ENCODE measurements at places on chromosomes 11 and 22.

DNA sequence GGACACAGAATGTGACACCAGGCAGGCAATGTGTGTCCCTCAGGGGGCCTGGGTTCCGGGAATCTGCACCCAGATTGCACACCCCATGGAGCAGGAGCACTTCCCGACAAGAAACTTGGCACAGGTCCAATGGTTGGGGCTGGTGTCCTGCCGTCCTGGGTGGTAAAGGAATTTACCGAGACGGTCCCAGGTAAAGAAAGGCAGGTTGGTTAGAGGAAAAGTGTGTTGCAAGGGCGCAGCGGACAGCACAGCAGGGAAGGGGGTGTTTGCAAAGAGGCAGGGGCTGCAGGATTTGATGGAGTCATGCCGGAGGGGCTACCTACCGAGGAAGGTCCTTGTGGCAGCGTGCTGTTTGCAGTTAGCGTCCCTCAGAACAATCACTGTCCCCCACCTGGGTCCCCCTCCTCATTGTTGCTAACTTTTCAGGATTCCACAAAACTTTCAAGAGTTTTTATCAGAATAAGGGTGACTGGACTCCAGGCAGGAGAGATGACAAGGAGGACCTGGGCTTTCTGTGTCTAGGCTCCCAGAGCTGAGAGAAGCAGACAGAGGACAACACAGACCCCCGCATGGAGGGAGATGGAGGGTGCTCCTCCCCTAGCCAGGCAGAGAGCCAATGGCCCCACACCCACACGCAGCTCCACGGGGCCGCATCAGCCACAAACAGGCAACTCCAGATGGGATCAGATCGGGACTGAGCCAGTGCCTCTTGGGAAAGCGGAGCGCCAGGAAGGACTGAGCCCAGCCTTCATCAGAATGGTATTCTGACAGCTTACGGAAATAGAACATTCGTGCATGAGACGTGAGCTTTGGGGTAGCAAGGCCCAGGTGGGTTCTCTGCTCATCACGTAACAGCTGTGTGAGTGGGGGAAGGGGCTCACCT lies 1423.9 kb downstream of the BRD1 start:
- DNase-seq, result no peak

DNA sequence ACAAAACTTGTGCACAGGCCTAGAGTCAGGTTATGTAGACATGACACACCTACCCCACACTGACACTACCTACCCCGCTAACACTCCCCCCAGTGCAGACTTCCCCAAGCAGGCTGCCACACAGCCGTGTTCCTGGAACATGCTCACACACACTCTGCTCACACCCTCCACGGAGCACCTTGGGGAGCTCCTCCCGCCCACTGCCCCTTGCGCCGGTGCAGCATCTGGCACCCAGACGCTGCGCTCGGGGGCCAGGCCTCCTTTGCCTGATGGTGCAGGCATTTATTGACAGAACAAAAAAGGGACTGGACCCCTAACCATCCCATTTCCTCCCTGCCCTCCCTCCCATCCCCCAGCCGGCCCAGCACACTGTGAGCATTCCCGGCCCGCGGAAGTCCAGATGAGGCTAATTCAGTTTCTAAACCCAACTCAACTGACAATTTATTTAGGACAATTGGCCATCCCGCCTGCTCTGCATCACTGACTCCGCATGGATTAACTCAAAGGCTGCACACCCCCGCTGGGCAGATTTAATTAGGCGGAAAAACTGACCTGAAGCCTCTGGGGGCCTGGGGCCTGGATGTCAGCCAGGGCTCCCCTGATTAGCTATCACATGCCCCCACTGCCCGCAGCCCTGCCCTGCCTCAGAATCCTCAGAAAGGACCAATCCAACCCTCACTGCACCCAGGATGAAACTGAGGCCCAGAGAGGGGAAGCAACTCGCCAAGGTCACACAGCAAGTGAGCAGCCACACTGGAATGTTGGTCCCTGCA lies 30.1 kb downstream of the KCNC1 start:
- DNase-seq, result no peak

GRCh38 chr11:19525714-19526113 lies 186.9 kb upstream of the NAV2 start:
- DNase-seq, result no peak

- DNase-seq, result no peak
Measured at GRCh38 chr11:115871161-115871760, 367.0 kb upstream of the CADM1 start.

DNA sequence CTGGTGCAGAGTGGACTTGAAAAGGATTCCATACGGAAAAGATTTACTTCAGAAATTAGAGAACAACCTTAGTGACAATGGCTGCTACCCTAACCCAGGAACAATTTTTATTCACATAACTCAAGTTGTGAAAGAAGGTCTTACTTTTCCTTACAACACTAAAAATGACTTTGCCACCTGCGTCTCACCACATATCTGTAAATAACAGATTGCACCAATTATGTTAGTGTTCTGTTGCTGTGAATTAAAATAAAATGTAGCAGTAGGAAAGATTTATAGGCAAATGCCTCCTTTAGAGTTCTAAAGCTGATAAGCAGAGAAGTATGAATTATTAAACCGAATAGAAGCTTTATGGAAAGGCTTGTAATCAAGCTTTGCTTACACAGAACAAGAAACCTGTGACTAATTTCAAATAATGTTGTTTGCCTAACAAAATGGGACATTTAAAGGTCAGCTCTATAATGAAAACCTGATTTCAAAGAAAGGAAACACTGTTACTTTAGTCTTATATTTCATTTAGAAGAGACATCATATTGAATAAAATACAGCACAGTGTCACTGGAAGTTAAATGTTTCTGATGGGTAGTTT lies 2237.8 kb downstream of the LRRC4C start:
- no peak for DNase-seq

- peak; percentile 66 for DNase-seq
Measured at GRCh38 chr11:266676-267439, 11.3 kb upstream of the NLRP6 start.

GRCh38 chr11:72586321-72587090 lies 87.7 kb downstream of the PDE2A start:
- no peak for DNase-seq

DNA sequence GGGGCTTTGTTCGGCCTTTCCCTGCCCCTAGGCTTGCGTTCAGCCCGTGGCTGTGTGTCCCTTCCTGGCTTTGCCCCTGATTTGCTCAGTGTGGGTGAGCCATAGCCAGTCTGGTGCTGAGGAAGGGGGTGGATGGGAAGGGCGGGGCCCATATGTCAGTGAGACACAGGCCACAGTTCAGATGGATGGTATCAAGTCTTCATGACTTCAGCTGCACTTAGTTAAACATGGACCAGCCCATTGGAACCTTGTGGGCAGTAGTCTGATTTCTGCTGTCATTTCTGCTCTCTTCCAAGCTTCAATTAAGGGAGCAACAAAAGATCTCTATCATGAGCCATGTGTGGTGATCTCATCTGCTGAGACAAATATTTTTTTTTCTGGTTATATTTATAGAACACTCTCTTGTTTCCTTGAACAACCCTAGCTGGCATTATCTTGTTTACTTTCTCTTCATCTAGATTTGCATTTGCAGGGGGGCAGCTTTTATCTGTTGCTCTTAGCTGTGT lies 21.6 kb upstream of the PEX26 start:
- DNase-seq, result no peak

- no peak for DNase-seq
Measured at GRCh38 chr22:17403906-17404305, 34.6 kb downstream of the CECR2 start.

DNA sequence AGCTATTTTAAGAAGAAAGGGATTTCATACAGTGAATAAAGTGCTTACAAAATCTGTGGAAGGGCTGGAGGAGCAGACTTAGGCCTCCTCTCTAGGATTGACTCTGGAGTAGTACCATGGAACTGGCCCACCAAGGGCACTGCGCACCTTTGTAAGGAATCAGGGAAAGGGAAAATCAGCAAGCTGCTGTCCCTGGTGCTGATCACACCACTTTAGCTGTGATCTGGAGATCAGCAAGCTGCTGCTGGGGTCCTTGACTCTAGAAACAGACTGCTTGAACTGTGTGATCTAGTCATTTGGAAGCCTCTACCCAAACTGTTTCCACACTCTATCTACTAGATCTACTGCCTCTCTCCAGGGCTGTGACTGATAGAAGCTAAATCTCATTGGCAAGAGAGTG lies 18.4 kb upstream of the TECTA start:
- DNase-seq, result no peak

Measured in tibial artery (tissue), 4 donors.